ENCODE measurements at places on chromosomes 7 and 10.
A peak's percentile ranks its signal among the peaks of the same experiment; 100 is the strongest.

DNA sequence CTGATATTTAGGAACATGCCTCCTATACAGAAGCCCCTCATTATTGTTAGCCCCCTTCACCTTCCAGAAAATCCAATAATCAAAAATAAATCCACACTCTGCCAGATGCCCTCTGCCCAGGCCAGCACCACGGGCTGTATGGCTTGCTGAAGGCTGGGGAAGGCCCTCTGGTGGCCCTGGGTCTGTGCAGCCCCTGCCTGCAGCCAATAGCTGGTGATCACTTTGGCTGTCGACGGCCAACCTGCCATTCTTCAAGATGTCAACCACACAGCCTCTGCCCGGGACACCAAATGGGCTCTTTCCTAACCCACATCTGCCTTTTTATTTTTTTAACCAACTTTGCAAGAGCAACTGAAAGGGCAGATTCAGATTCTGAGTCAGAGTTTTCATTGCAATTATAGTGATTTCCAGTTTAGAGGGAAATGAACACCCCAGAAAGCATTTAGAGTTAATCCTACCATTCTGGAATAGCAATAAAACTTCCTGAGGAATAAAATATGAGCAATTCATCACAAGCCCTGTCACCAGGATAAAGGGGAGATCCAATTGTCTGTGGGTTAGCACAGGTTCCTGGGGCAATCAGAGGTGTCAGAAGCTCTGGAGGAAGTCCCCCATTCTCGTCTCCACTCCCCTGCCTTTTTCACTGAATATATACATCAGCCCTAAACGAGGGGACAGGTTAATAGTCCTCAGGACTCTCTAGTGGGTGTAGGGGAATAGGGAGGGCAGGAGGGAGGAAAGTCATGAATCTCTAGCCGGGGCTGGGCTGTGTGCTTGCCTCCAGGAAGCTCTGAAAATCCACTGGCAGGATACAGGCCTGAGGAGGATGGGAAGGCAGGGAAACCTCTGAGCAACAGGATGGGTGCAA lies 211.3 kb downstream of the GRID1 start:
- peak; percentile 80 for DNase-seq

DNA sequence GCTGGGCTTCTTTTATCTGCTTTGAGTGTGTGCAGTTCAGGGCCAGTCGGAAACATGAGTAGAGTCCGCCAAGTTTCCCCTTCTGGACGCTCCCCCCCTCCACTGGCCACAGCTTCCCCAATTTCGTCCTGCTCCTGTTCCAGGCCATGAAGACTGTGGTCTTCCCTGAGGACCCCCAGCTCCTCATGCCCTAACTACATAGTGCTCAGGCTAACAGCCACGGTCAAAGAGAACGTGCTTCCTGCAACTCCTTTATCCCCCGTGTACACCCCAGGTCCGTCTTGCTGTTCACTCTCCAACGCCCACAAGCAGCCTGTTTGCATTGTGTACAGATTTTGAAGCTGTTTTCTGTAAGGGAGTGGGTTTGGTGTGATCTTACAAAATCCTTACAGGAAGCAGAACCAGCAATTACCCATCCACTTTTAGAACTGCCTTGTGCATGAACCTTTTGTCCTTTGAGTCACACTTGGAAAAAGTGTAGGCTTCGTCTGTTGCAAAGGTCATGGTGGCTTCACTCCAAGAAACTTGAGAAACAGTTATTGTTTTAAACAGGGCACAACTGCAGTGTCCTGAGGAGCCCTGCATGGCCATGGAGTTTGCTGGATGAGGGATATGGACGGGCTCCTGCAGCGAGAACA lies 77.0 kb upstream of the FAM20C start:
- DNase-seq: no peak

DNA sequence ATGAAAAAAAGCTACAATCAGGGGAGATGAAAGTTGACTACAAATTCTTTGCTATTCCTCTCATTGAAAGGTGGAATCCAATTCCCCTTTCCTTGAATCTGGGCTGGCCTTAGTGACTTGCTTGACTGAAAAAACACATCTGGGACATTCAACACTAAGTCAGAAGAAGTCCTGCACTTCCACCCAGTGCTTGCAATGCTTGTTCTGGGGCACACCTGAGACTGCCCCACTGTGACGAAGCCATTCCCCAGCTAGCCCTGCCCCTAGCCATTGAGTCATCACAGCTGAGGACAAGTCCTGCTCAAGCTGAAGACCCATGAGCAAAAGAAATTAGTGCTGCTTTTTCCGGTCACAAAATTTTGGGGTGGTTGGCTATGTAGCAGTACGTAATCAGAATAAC lies 19.2 kb upstream of the GRID1 start:
- DNase-seq: no peak

DNA sequence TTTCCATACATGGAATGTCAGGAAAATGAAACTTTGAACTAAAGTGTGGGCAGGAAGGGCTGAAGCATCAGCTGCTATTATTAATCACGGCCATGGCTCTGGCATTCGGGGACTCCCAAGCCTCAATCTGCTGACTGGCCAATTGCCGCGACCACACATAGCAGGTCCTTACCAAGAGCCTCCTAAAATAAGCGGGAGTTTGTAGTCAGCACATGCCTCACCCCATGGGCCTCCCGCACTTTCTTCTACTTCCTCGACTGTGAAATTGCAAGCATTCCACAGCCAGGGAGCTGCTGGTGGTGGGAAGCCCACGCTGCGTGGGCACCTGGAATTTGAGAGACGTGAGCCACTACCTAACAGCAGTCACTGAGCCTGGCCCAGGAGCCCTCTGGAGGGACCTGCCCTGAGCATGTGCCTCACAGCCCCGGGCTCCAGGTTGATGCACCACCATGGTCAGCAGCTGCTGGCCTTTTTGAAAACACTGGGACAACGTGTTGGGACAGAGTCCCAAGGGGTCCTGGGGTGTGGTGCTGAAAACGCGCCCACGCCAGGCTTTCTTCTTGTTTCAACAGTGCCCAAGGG lies 211.4 kb downstream of the TNS3 start:
- no peak for DNase-seq

DNA sequence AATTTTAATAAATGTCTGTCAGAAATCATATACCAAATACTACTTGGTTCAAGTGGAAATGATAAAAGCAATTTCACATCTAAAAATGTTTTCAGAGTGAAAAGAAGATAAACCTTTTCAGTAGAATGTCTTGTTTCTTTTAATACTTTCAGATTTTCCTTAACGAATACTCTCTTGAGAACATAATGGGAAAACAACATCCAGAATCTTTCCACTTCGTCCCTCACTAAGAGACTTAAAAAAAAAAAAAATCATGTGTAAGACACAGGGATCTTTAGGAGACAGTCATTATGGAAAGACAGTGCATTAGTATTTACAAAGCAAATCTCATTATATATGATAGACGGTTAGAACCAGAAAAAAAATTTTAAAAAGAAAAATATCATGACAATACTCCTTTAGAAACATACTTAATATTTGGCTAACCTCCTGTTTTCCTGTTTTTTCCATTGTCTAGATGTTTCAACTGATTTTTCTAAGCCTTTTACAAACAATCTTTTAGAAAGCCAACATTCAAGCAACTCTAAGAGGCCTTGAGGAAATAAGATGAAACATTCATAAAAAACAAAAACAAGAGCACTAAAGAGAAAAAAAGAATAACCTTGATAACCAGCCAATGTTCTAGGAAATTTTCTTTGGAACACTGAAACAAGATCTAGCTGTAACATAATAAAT lies 339.9 kb upstream of the LRRN3 start:
- DNase-seq: no peak

DNA sequence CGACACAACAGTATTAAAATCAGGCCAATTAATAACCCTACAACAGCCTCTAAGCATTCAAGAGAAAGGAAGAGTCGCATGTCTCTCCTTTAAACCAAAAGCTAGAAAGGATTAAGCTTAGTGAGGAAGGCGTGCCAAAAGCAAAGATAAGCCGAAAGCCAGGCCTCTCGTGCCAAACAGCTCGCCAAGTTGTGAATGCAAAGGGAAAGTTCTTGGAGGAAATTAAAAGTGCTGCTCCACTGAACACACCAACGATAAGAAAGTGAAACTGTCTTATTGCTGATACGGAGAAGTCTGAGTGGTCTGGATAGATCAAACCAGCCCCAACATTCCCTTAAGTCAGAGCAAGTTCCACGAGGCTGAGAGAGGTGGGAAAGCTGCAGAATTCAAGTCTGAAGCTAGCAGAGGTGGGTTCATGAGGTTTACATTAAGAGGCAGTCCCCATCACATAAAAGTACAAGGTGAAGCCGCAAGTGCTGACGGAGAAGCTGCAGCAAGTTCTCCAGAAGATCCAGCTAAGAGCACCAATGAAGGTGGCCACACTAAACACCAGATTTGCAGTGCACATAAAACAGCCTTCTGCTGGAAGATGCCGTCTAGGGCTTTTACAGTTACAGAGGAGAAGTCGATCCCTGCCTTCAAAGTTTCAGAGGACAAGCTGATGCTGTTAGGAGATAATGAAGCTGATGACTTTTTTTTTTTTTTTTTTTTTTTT lies 194.8 kb downstream of the MAD1L1 start:
- DNase-seq: no peak

DNA sequence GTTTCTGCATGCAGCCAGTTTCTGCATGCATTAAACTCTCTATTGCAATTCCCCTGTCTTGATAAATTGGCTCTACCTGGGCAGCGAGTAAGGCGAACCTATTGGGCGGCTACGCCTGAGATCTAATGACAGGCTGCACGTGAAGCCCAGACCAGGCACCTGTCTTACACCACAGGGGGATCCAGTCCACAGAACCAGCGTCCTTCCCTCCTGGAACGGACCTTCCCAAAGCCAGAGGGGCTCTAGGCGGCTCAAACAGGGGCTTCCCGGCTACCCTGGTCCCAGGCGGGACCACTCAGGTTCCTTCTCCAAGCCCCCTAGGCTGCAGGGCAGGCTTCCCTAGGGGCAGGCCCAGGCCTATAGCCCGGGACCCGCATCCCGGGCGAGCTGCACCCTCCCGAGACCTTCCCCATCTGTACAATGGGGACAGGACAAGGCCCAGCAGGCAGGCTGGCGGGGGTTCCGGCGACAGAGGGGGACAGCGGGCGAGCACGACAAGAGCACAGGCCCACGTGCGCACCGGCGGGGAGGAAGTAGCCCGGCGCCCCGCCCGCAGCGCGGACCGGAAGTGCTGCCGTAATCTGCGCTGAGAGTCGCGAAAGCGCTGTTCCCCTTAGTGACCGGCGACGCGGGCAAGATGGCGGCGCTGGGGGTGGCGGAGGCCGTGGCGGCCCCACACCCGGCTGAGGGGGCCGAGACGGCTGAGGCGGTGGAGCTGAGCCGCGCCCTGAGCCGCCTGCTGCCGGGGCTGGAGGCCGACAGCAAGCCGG lies at the start of gene DNAAF5:
DNAAF5 (plus strand) TSS at position 616 of the 770 bp plus-strand sequence; CDS start at position 638, 22 bp downstream.
- DNase-seq: peak; percentile 87

DNA sequence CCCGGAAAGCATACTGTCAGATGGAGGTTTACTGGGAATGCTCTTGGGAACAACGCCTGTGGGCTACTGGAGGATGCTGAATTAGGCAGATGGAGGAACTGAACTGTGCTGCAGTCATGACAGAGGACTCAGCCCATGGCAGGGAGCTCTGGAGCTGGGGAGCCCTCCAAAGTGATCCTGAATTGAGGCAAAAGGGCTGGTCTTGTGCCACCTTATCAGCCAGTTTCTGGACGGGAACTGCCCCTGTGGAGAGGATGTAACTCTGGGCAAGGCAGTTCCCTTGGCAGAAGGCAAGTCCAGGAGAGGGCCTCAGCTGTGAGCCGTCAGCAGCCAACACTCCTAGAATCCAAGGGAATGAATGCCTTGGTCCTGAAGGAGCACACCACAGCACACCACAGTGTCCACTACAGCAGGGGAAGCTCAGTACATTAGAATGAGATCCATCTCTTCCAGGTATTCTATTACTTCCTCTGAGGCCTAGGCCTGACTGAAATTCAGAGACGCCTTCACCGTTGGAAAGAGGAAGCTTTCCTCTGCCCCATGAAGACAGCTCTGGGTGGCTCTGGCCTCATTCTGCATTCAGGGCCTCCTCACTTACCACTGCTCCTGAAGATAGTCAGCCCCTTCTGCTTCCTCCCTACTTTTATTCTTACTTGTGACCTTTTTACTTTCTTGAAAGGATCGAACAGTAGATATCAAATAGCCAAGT lies 139.6 kb upstream of the GPR26 start:
- DNase-seq: no peak

DNA sequence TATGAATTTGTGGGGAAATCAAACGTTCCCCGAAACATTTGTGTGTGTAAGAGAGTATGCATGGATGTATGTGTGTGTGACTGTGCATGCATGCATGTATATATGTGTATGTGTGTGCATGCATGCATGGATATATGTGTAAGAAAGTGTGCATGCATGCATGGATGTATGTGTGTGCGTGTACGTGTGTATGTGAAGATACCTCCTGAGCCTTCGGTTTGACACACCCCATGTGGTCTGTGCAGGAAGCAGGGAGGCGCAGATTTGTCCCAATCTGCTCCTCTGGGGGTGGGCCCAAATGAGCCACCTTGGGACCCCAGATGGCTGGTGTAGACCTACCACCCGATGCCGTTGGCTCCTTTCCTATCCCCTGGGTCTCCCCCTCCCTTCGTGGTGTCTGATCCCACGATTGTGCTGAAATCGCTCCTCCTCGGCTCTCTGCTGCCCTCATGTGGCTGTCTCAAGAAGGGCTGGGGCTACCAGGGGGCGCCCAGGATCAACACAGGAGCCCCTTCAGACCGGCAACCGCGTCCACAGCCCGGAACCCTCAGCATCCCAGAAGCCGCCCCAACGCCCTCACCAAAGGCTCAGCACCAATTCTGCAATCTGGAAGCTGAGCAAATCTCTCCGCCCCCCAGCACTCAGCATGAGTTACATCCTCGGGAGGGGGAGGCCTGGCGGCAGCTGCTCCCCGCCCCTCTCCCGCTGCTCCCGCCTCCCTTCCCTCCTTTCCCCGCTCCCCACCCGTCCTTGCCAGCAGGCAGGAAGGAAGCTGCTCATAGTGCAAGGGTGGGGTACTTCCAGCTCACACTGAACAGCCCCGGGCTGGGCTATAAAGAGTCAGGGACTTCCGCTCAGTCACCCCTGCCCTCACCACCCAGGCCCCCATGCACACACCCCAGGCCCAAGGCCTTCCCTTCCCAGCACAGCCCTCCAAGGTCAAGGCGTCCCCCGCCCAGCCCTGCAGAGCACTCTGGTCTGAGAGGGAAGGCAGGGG lies 2.3 kb upstream of the NOS3 start:
- DNase-seq: peak; percentile 42

Data from A172 (cell line).